ENCODE measurements at places on chromosomes 1 and 21. TPM values are rescaled to one million over a fixed set of nuclear protein-coding genes. Genes with fewer than 3 reads are reported as not detected.

DNA sequence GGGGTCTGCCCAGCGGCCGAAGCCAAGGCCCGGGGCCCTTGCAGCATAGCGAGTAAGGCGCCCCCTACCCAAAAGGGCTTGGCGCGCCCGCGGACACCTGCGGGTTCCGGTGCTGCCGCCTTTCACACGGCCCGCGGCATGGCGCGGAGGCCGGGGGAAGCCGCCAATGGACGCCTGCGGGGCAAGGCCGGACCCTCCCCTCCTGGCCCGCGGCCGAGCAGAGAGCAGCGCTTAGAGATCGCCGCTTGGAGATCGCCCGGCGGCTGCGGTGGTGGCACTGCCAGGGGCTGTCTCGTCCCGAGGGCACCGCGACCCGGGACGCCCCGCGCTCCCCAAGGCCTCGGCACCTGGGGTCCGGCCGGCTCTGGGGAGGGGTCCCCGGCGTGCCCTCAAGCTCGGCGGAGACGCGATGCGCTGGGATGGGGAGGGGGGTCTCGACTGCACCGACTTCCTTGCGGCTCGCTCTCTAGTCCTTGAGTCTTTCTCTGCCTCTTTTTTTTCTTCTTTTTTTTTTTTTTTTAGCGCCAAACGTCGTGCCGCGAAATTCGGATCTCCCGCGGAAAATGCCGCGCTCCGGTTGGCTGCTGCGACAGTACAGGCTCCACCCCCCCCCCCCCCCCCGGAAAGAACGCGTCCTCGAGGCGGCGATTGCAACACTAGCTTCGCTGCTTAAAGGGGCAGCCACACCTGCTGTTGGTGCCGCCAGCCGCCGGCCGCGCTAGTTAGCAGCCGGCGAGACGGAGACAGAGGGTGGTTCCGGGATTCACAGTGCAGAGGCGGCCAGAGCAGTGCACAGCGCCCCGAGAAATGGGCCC, at the start of gene E2F2:
Gene E2F2 (minus strand): TSS at position 487 of the 815 bp plus-strand sequence. CDS start 440 bp downstream, at position 47.
- DNase-seq = peak; percentile 51

GRCh38 chr1:82225421-82226185, 424.9 kb downstream of the ADGRL2 start:
- DNase-seq = no peak

DNA sequence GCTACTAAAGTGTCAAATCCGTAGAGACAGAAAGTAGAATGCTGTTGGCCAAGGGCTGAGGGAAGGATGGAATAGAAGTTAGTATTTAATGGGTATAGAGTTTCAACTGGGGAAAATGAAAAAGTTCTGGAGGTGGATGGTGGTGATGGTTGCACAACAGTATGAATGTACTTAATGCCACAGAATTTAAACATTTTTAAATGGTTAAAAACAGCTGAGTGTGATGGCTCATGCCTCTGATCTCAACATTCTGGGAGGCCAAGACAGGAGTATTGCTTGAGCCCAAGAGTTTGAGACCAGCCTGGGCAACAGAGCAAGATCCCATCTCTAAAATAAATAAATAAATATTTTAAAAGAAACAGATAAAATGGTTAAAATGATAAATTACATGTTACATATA, 44.5 kb downstream of the PIK3R3 start:
- DNase-seq = no peak

- no peak for DNase-seq
These were observed 56.0 kb upstream of the LAMC2 start for GRCh38 chr1:183129921-183130690.

DNA sequence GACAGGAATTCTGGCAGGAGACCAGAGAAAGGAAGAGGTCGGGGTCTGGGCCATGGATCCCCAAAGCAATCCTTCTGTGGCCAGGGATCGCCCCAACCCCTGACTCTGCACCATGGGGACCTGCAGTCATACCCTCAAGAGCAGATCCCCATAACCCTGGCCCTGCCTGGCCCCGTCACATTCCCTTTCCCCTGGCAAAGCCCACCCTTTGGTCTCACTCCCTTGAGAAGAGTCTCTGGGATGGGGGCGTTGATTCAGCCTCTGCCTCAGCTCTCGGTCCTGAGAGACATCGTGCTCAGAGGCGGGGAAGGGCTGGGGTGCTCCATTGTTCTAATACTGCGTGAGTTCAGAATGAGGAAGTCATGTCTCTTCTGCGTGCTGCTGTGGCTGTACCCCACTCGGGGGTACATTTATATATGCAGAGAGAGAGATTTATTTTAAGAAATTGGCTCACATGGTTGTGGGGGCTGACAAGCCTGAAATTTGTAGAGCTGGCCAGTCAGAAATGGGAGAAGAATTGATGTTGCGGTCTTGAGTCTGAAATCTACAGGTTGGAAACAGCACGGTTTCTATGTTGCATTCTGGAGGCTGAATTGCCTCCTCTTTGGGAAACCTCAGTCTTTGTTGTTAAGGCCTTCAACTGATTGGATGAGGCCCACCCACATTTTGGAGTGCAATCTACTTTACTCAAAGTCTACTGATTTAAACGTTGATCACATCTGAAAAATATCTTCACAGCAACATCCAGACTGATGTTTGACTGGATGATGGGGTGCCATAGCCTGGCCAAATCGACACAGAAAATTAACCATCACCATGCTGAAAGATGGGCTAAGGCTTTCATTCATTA, 4.2 kb upstream of the PADI2 start:
- DNase-seq = no peak

GRCh38 chr1:169682071-169682470, 29.3 kb downstream of the SELL start:
- no peak for DNase-seq

DNA sequence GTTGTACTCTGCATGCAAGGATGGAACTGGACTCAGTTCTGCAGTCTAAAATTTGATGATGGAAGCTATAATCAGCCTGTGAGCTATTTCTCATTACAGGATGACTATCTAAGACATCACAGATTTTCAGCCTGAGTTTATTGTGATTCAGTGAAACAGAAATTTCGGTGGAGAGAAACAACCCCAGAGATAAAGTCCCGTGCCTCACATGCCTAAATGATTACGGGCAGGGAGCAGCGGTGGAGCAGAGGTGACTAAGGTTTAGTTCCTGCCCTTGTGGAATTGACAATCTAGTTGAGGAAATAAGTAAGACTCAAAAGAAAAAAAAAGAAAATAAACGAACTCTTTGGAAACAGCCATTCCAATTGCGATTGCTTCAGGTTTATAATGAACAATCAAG, 96.9 kb downstream of the GRIK3 start:
- DNase-seq = no peak

The NTMT2 gene
- not detected for total RNA-seq
